ENCODE measurements at places on chromosomes 12 and 14.

DNA sequence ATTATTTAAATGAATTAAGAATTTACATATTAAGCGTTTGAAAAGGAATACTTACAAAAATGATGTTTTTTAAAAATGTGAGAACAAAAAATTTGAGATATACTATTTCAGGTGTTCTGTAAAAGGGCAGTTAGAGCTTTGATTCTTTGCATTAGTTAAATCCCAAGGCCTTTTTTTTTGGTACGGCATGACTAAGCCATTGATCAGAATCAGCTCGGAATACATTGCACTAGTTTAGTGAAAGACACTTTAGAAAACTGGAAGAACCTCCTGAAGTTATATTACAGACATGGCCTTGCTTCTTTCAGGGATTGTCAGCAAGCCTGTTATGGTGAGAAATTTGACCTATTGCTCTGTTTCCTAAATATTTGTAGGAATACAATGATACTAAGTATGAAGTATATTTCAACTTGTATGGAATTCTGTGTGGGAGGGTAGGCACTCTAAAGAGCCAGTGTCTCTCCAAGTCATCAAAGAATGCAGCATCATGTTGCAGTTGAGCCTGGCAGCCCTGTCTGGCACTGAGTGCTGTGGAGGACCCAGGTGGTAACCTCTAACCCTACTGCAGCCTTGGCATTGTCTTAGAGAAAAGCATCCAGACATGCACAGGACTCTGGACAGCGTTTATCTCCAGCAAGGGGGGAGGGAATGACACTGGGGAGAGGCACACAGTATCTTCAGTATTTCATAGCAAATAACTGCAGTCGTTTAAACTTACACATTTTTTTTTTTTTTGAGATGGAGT is 1.5 kb downstream of the KLC1 start:
- no peak for DNase-seq

DNA sequence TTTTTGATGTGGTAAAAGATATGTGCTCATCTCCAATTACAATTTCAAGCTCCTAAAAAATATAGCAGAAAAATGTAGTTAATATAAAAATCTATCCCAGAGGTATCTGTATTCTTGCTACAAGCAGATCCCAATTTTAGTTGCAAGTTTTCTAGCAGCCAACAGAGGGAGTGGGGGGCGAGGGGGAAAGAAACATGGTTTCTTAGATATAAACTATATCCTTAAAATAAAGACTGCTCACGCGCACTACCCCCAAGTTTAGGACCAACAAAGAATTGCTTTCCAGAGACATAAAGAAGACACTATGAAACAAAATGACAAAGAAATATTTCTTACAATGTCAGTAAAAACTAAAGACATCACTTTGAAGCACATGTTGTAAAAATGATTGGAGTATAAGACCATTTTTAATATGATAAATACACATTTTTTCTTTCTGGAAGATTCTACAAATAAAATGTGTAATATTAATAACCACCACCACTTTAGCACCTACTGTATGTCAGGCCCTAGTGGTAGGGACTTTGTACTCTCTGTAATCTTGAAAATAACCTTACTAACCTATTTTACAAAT is 5.4 kb downstream of the MAGOHB start:
- no peak for DNase-seq

- no peak for DNase-seq
These were observed 46.2 kb downstream of the DPF3 start for GRCh38 chr14:72847721-72848120.

DNA sequence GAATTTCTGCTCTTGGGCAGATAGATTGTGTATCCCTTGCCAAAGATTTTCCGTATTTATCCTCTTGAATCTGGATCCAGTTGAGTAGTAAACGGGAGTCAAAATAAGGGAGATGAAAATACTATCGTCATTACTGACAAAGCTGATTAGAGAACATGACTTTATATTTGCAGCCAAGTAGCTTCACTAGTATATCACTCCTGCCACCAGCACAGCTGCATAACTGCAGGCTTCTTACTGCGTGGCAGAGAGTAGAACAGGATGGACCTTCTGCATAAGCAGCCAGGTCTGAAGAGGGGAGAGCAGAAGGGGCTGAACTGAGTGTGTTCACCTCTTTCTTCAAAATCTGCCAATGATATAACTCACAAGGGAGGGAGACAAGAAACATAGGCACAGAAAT is 283.7 kb downstream of the FBXL14 start:
- DNase-seq: no peak

DNA sequence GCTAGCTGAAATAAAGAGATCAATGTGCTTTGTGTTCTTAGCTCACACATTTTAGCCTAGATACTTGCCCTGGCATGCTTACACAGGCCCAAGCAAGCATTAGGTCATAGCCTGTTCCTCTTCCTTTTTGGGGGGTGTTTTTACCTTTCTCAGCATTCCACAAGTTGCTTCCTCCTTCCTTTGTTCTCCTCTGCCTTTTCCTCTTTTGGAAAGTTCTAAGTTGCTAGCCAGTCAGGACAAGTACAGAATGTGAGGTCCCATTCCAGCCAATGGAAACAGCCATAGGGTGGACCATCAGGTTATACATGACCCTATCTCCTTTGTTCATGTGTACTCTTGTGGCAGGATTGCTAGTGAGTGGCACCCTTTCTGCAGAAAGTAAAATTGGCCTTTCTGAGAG is 154.9 kb downstream of the RASSF9 start:
- DNase-seq: no peak

GRCh38 chr12:66033151-66033550 is 97.4 kb downstream of the LLPH start:
- no peak for DNase-seq

GRCh38 chr14:86072116-86072894 is 542.4 kb downstream of the FLRT2 start:
- DNase-seq: no peak

DNA sequence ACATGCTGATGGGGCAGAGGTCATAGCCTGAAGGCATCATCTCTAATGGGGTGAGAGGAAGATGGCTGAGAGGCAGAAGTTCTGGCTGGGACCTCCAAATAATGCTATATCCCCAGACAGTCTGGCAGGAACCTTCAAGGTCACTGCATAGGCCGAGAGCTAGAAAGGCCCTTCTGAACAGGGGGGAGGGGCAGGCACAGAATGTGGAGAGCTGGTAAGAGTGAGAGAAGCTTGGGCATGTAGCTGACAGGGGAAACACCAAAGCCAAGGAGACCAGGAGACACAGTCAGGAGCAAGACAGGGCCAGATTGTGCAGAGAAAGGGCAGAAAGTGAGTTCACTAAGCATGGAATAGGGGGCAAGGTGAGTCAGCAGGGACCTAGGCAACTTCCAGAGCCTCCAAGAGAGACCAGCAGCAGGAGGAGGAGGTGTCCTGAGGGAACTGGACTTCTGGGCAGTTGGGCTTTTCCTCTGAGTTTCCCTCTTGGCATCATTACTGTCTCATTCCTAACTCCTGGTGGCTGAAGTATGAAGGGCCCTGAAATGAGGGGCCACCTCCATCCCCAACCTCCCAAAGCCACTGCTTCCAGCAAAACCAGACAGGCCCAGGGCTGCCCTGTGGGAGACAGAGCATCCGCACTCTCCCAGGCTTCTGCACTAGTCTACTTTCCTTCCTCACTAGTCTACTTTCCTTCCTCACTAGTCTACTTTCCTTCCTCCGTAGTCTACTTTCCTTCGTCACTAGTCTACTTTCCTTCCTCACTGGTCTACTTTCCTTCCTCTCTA is 17.1 kb downstream of the ANO2 start:
- no peak for DNase-seq

- no peak for DNase-seq
These were observed 261.6 kb downstream of the DACT1 start for GRCh38 chr14:58899317-58899713.

- no peak for DNase-seq
These were observed 31.9 kb downstream of the FBXO34 start for GRCh38 chr14:55303125-55303499.

- peak; percentile 58 for DNase-seq
These were observed 95.1 kb downstream of the SCARB1 start for GRCh38 chr12:124768452-124769162.

- no peak for DNase-seq
These were observed 410.1 kb downstream of the NAV3 start for GRCh38 chr12:78240827-78241226.

GRCh38 chr14:54025661-54026060 is 69.0 kb upstream of the BMP4 start:
- DNase-seq: no peak

DNA sequence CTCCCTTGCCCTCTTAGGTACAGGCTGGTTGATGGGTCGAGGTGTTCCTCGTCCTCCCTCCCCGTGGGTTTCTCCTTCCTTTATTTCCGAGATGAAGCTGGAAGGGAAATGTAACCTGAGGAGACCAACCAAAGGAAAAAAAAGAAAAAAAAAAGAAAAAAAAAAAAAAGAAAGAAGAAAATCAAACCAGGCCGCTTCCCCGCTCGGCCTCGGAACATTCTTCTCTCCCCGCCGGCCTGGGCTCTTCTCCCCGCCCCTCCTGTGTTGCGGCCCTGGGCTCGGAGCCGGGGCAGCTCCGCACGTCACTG is 1.6 kb upstream of the NFATC4 start:
- DNase-seq: no peak

DNA sequence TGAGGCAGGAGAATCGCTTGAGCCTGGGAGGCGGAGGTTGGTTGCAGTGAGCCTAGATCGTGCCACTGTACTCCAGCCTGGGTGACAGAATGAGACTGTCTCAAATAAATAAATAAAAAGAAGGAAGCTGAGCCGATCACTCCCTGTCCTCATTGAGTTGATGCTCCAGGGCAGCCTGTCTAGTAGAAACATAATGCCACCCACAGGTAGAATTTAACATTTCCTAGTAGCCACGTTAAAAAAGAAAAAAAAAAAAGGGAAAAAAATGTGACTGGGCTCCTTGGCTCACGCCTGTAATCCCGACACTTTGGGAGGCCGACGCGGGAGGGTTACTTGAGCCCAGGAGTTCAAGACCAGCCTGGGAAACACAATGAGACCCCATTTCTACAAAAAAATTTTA is 135.7 kb downstream of the SCARB1 start:
- DNase-seq: no peak

GRCh38 chr12:47590771-47591360 is 115.0 kb downstream of the RPAP3 start:
- DNase-seq: no peak

- no peak for DNase-seq
These were observed 34.9 kb upstream of the MAP1LC3B2 start for GRCh38 chr12:116524311-116524710.

DNA sequence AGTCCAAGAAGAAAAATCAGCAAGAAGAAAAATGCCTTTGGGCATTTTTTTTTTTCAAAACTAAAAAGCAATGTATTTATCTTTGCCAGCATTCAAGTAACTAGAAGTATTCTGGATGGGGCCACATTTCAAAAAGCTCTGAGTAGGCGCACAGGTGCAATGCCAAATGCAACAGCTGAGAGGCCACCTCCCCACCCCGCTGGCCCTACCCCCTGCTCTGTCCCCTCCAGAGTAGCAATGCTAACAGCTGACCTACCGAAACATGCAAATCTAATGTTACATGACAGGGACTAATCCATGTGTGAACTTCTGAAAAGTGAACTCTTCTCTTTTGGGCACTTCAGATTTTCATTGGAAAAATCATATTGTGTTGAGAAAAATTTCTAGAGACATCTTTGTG is 153.7 kb upstream of the SLC38A2 start:
- DNase-seq: no peak

DNA sequence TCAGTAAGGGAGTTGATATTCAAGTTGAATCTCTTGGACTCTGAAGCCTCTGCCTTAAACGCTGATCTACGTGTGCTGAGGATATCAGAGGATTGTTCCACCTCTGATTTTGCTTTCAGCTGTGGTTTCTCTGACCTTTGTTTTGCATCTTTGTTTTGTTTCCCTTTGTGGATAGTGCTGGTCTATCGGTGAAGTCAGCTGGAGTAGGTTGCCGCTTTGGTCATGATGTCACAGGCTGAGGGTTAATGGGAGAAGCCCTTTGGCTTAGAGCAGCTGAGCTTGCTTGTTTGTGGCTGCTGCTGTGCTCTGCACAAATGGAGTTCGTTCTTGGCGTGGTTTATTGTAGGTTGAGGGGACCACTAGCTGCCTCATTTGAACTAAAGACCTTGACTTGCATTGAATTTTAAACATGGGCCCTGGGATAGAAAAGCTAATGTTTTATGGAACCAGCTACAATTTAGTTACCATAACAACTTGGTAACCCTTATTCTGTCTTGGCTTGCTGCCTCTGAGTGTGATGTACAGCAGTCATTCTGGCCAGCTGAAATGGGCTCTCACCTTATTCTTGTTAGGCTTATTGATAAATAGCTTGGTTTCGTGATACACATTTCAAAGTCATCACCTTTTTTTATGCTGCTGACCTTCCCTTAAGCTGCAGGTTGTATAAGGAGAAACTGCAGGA is 284.5 kb upstream of the E2F7 start:
- no peak for DNase-seq

- DNase-seq: no peak
These were observed 59.2 kb upstream of the PELI2 start for GRCh38 chr14:56059054-56059453.

DNA sequence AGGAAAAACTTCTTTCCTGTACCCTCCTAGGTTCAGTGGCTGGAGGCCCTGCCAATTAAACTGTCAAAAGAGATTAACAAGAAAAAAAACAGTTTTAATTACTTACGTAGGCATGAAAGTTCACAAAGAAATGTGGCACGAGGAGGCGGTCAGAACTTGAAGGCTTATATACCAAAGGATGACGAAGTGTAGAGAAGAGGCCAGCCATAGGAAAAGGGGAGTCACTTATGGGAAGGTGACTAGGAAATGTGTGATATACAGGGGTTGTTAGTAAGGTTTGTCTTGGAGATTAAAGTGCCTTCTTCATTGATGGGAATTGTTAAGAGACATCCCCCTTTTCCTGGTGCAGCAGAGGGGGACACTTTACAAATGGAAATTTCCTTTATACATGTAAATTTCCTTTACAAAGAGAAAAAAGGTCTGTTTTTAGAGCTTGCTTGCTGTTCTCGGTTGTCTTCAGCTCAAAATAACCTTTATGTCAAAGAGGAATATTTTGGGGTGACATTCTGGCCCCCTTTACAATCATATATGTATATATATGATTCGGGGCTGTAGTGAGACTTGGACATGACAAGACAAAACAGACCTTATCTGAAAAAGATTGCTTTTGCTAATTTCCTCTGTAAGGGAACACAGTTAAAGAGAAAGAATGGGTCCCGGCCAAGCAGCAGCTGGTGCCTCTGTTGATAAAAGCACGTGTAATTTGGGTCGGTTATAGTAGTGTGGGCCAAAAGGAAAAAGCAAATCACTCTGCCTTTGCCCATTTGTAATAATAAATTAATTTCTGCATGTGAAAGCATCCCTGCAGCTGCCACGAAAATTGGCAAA is 38.6 kb downstream of the SYNE2 start:
- peak; percentile 50 for DNase-seq

DNA sequence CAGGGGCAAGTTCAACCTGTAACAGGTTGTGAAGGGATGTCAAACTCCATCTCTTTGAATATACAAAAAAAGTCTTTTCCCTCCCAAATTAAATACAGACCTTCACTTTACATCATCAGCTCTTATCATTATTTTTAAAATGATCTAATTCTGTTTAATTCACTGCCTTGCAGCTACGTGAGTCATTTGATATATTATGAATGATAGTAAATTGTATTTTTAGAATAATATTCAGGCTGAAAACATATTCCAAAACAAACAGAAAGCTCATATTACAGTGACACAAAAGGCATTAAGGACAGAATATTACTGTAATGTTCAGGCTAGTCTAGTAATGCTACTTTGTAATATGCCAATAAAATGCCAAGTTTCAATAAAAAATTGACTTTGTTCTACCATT is 53.3 kb downstream of the BCAT1 start:
- no peak for DNase-seq

GRCh38 chr14:68986926-68987652 is 8.0 kb upstream of the ACTN1 start:
- DNase-seq: no peak
